ENCODE measurements at places on chromosomes 12 and 14.

GRCh38 chr12:116361414-116362223, 84.1 kb upstream of the MED13L start:
- DNase-seq: no peak

GRCh38 chr12:89933911-89934310, 225.3 kb upstream of the ATP2B1 start:
- no peak for DNase-seq

DNA sequence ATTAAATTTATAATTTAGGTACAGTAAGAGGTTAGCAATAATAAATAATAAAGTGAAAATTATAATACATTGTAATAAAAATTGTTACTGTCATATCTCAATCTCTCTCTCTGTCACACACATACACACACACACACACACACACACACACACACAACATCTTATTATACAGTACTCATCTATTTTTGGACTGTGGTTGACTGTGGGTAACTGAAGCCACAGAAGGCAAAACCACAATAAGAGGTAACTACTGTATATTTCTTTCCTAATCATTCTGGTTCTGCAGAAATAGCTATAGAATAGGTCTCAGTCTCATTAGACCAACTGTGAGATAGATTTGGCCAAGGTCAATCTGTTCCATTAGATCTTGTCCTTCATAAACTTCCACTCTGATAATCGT, 33.1 kb upstream of the PTPRO start:
- DNase-seq: no peak

DNA sequence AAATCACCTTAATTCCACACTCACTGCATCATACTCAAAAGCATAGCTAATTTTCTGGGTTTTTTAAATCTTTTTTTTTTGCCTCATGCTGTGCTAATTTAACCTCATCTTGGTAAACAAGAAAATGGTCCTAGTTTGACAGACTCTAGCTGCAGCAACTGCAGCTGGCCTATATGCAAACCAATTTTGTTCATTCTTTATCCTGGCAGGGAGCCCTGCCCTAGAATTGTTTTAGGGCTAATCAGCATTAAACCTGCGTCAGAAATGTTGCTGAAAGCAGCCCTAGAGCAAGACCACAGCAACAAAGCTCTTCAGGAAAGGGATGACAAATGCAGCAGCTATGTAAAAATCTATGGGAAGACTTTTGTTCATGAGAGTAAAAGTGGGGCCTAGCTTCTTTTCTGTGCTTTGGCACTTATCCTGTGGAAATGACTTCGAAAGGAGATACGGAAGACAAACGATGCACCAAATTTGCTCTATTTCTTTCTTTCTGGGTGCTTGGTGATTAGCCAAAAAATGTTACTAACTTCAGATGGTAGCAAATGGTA, 72.2 kb downstream of the DENND5B start:
- no peak for DNase-seq

GRCh38 chr14:50773632-50774541, 57.1 kb downstream of the NIN start:
- no peak for DNase-seq

DNA sequence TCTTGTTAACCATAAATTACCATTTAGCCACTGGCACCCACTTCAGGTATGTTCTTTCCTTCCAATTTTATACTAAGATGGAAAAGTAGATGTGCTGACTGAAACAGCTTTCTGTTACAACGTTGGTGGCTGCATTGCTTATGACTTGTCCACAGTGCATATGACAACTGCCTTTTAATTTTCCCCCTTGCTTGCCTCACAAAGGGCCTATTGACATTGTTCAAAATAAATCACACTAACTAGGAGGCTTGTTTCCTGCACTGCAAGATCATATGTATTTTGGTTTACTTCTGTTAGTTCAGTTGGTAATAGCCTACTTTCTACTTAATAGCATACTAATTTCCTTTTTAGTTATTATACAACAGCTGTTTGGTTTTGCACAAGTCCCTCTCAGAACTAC, 55.4 kb downstream of the SCAF11 start:
- no peak for DNase-seq

DNA sequence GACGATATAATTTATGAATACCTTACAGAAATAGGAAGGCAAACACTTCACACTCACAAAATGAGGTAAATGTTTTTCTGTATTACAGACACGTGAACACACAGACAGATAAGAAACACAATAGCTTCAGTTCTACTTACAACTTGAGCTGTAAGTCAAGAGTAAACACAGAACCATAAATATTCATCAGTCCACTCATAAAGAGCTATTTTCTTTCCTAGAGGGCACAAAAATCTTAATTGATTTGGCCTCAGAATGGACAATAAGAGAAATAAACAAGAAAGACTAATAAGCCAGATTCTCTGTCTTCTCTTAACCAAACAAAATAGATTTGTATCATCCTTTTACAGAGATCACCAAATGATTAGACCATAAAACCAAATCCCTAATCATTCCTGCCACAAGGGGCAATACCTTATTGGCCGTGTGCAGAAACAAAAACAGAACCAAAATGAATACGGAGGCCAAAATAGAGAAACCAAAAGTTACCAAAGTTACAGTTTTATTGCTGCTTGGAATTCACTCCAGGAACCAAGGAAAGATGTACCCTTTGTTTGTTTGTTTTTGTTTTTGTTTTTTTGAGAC, 38.1 kb upstream of the GARIN2 start:
- no peak for DNase-seq

DNA sequence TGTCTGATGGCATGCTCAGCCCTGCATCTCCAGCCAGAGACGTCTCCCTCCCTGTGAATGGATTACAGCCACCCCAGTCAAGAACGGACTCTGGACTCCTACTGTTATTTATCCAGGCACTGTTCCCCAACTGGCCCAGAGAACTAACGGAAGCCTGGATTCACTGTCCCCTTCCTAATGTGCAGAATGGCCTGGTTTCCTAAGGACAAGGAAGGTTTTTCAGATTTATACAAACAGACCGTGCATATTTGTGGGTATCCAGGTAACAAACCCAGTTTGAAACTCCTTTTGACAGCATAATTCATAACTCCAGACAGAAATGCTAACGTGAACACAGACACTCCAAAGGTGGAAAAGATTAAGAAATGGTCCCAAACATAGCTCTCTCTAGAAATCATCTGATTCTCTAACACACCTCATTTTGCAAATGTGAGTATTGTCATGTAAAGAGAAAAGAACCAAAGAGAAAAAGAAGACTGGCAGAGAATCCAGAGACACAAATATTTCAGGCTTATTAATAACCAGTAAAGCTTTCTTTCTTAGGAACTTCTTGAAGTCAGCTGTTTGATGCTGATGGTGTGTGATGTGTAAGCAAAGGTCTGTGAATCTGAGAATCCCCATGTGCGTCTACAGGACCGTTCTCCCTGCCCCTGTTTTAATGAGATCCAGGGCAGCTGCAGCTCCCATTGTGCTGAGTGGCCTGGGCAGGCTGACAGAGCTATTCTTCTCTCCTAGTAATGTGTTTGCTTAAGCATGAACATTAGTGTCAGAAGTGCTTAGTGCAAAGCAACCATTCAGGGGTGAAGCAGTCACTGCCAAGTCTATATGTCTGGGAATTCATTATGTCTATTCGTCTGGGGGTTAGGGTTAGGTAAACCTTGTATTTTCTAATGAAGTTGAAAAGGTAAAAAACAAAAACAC, 86.8 kb upstream of the HIF1A start:
- no peak for DNase-seq

GRCh38 chr12:67630373-67631088, 18.0 kb upstream of the DYRK2 start:
- DNase-seq: peak; percentile 39

DNA sequence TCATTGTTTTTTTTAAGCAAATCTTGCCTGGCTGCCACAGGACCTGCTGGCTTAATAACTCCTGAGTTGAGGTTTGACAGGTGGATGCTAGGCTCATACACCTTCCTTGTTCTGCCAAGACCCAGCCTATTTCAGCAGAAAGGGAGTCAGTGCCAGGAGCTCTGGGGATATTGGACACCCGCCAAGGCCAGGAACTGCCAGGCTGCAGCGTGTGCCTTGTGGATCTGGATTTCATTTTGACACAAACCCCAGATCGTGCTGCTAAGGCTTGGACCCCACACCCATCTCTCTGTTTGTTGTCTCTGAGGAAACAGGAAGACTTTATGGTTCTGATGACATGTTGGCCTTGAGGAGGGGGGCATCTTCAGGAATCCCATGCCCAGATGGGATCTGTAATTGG, 44.4 kb upstream of the PRIMA1 start:
- no peak for DNase-seq

DNA sequence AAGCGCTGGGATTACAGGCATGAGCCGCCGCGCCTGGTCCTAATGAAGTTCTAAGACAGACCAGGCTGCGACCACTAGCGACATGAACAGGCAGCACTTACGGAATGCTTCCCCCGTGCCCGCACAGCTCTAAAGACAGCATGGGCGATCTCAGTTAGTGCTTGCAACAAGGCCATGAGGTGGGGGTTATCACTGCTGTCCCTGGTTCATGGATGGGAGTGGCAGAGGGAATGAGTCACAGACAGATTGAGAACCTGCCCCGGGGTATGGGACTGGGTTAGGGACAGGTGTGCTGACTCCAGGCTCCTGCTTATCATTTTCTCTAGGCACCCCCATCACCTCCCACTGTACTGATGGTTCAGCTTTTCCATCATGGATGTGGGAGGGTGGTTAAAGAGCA, 160.9 kb downstream of the VRK1 start:
- DNase-seq: no peak

- no peak for DNase-seq
Observed at GRCh38 chr14:75435473-75435872, 7.7 kb downstream of the JDP2 start.

DNA sequence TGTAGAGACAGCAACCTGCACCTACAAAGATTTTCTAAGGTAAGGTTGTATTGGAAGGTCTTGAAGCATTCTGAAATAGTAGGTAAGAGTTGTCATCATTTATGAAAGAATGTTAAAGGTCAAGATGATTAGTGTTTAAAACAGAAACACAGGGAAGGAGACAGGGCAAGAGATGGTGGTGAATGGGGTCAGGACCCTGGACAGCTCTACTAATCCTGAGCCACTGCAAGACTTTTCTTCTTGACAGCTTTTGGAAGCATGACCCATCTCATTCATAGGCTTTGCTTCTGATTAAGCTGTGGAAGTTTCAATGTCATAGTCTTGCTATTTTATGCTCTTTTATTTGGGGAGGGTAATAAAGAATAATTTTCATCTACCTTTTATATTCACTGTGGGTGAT, 75.5 kb upstream of the CAND1 start:
- DNase-seq: no peak

DNA sequence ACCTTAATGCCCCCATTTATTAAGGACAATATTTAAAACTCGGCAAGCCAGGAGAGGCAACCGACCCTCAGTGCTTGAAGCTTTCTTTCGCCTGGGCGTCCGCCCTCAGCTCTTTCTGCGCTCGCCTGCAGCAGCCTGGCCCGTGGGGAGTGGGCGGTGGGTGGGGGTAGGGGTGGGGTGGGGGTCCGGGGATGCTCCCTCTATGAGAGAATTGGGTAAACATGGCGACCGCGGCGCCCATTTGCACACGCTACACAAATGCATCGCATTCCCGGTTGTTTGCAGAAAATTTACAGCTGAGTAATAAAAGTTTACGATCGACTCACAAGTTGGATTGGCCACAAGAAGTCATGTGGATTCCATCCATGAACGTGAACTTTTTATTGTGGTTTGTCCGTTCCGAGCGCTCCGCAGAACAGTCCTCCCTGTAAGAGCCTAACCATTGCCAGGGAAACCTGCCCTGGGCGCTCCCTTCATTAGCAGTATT, 7.7 kb downstream of the HOXC8 start:
- DNase-seq: no peak

- no peak for DNase-seq
Observed at GRCh38 chr12:20421421-20421820, 53.1 kb downstream of the PDE3A start.

Data from stimulated activated CD8-positive, alpha-beta memory T cell treated with anti-CD3 and anti-CD28 coated beads, Interleukin-15, amount 100 ng/mL, for 24 hours (primary cell).